ENCODE measurements at places on chromosomes 12 and 14.

- DNase-seq = no peak
Observed at GRCh38 chr14:36516719-36517241, 3.3 kb downstream of the NKX2-1 start.

- no peak for DNase-seq
Observed at GRCh38 chr12:120690978-120691377, 4.0 kb downstream of the MLEC start.

- peak; percentile 28 for DNase-seq
Observed at GRCh38 chr12:114995891-114996290, 311.9 kb upstream of the TBX3 start.

- no peak for DNase-seq
Observed at GRCh38 chr12:54175200-54175963, 13.4 kb downstream of the SMUG1 start.

GRCh38 chr12:68863109-68863770 is 55.3 kb downstream of the MDM2 start:
- no peak for DNase-seq
